ENCODE measurements at places on chromosomes 13 and 19.

GRCh38 chr13:59303433-59303832, 860.3 kb downstream of the DIAPH3 start:
- no peak for DNase-seq

GRCh38 chr19:38617764-38618589, at the start of gene MAP4K1:
MAP4K1 (minus strand) TSS chr19:38617953; CDS start chr19:38617895, 58 bp downstream.
- DNase-seq: no peak

DNA sequence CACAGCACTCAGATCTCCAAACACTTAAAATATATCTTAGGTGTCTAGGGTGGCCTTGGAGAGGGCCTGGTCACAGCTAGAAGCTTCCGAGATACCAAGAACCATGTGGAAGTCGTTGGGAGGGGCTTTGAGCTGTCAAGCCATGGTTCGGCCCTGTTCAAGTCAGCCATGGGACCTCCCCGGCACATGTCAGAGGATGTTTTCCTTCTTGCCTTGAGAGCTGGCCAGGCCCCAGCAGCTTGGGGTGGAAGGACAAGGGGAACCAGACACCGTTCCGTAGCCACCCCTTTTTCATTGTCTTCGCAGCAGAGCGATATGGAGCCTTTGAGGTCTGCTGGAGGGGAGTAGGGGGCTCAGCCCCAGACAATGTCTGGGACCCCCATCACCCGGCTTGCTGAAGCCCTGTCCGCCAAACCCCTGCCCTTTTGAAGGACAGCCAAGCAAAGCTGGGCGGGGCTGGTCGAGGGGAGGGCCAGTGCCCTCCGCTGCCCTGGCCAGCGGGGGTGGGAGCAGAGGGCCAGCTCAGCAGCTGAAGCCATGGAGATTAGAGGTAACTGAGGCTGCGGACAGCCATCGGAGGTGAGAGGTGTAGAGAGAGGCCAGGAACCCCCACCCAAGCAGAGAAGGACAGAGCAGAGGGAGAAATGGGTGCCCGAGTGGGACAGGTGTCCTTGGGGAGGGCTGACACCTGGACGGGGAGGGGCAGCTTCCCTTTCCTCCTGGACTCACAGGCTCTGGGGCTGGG, 435 bp downstream of the KLK11 start:
- no peak for DNase-seq

GRCh38 chr13:46475541-46475991, 77.4 kb upstream of the LRCH1 start:
- DNase-seq: no peak

GRCh38 chr19:20357921-20358320, 190.9 kb downstream of the ZNF486 start:
- DNase-seq: no peak

GRCh38 chr13:46386392-46387063, 524 bp downstream of the RUBCNL start:
- DNase-seq: no peak

GRCh38 chr19:46736531-46737297, 9.1 kb upstream of the FKRP start:
- DNase-seq: no peak

- DNase-seq: peak; percentile 33
Measured at GRCh38 chr13:99356262-99357091, 49.3 kb upstream of the GPR183 start.

- DNase-seq: no peak
Measured at GRCh38 chr13:51767100-51767499, 36.9 kb downstream of the DHRS12 start.

GRCh38 chr19:4186087-4186993, 3.9 kb downstream of the ANKRD24 start:
- peak; percentile 90 for DNase-seq

GRCh38 chr13:58573743-58574142, 942.2 kb downstream of the PCDH17 start:
- no peak for DNase-seq

DNA sequence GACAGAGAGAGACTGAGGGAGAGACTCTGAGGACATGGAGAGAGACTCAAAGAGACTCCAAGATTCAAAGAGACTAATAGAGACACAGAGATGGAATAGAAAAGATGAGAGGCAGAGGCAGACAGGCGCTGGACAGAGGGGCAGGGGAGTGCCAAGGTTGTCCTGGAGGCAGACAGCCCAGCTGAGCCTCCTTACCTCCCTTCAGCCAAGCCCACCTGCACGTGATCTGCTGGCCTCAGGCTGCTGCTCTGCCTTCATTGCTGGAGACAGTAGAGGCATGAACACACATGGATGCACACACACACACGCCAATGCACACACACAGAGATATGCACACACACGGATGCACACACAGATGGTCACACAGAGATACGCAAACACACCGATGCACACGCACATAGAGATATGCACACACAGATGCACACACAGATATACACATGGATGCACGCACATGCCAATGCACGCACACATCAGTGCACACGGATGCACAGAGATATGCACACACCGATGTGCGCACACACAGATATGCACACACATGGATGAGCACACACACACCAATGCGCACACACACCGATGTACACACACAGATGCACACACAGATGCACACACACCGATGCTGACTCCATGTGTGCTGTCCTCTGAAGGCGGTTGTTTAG, 3.3 kb upstream of the F10 start:
- DNase-seq: no peak
